ENCODE measurements at places on chromosomes 11 and 22. TPM values are rescaled to one million over a fixed set of nuclear protein-coding genes. Genes with fewer than 3 reads are reported as not detected.
A peak's percentile ranks its signal among the peaks of the same experiment; 100 is the strongest.

DNA sequence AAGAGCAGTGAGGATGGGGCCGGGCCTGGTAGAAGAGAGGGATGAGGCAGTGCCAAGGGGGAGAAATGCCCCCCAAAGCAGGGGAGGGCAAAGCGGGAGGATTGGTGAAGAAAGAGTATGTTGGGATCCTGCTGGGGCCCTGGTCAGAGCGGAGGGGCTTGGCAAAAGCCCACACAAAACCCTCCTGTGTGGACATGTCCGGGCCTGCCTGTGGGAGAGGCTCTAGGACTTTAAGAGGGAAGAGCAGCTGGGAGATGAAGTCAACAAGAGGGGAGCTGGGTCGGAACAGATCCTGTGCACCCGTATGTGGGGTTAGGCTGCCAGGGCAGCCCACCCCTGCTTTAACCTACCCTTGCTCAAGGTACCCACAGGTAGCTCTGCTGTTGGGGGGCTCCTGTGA is 25.8 kb downstream of the ART5 start:
- no peak for DNase-seq

DNA sequence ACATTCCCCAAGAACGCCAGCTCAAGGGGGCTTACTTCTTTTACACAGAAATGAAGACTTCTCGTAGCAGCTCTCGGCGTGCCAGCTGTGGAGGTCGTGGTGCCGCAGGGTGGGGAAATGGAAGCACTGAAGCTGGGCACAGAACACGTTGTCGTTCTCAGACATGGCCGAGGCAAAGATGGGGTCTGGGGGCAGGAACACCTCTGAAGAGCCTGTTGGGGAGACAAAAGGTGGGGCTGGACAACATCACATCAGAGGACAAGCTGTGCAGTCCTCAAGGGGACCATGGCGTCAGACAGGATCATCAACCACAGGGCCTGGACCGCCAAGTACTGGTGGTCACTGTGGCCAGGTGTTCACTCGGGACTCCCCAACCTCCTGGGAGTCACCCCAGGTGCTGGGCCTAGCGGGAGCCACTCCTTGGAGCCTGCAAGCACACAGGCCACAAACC is 65.2 kb downstream of the DGCR2 start:
- peak; percentile 27 for DNase-seq

GRCh38 chr22:45833613-45834012 is 143.3 kb downstream of the WNT7B start:
- DNase-seq = no peak

GRCh38 chr11:77062924-77063323 is 3.8 kb upstream of the CAPN5 start:
- no peak for DNase-seq

Gene CDHR5
- total RNA-seq = not detected

Gene RIC3
- total RNA-seq = 7.4 TPM

DNA sequence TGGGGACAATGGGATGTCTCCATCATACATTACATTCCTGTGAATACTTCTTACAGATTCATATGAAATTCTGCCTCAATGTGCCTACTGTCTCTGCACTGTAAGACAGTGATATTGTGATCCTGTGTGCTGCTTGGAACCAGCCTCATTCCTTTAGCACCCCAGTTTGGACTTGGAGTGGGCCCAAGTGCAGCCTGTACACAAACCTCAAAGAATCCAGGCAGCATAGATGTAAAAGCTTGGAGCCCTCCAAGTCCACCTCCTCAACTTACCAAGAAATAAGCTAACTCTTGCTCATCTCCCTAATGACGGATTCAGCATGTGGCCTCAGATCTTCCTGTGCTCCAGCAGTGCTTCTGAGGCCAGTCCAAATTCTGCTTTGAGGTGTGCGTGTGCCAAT is 24.4 kb downstream of the GRAP2 start:
- no peak for DNase-seq

GRCh38 chr11:132187814-132188213 is 817.4 kb downstream of the NTM start:
- no peak for DNase-seq

DNA sequence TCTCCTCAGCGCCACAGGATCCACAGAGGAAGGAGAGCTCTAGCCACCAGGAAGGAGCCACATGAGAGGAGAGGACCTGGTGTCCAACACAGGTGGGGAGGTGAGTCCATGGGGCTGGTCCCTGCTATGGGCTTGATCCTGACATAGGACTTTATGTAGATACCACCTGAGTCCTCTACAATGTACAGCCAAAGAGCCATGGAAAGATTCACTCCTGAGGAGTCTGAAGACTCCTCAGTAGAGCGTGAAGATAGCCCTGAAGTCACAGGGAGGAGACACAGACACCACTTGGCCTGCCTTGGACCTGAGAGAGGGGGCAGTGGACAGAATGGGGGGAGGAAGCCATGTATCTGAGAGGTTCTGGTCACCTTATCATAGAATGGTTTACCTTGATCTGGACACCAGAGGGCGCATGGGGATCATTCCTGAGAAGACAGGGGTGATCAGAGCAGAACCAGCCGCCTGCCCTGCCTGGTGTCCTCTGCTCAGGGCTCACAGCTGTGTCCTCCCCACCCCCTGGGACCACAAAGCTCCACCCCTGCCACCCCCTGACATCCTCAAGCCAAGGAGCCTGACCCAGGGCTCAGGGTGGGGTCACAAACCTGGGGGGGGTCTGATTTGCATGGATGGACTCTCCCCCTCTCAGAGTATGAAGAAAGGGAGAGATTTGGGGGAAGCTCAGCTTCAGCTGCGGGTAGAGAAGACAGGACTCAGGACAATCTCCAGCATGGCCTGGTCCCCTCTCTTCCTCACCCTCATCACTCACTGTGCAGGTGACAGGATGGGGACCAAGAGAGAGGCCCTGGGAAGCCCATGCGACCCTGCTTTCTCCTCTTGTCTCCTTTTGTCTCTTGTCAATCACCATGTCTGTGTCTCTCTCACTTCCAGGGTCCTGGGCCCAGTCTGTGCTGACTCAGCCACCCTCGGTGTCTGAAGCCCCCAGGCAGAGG is 77.0 kb downstream of the ZNF280B start:
- peak; percentile 72 for DNase-seq

DNA sequence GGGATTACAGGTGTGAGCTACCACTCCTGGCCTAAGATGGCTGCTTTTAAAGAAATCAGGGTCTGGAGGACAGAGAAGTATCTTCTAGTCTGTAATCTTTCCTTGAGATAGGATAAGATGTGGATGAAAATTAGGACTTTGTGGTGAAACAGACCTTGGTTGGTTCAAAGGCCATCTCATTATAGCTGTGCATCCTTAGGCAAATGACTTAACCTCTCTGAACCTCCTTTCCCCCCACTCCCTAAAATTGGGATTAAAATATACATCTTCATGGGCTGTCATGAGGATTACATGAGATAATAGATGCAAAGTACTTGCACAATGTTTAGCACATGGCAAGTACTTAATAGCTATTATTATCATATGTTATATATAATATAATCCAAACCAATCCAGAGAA is 10.8 kb upstream of the E2F8 start:
- no peak for DNase-seq

DNA sequence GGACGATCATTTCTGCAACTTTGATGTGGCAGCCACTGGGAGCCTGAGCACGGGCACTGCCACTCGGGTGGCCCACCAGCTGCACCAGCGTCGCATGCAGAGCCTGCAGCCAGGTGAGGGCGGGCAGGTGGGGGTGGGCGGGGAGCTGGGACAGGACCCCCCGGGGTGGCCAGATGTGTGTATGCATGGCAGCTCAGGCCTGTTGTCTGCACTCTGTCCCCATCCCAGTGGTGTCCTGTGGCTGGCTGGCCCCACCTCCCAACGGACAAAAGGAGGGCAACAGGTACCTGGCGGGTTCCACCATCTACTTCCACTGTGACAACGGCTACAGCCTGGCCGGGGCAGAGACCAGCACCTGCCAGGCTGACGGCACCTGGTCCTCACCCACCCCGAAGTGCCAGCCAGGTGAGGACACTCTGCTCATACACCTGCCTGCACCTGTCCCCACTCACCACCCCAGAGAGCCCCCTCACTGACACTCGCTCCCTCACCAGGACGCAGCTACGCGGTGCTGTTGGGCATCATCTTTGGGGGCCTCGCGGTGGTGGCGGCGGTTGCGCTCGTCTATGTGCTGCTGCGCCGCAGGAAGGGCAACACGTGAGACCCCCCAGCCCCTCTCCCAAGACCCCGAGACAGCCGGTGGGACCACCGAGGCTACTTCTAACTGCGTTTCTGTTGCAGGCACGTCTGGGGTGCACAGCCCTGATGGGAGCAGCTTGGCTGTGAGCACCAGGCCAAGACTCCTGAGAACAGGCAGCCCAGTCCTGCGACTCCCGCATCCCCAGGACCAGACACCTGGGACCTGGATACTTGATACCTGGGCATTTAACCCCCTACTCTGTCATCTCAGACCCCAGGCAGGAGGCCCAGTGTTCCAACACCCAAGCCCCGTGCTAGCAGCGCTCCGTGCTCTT is 6.7 kb downstream of the SUSD2 start:
- DNase-seq = no peak

Gene CREB3L1
- total RNA-seq = not detected

Data from activated CD8-positive, alpha-beta memory T cell treated with anti-CD3 and anti-CD28 coated beads, Interleukin-2, amount 10 ng/mL, durations not matched to agents 7 days and 5 days (primary cell).